ENCODE measurements at places on chromosomes 6 and 20.

GRCh38 chr6:40397287-40398033, 189.7 kb downstream of the LRFN2 start:
- no peak for DNase-seq

DNA sequence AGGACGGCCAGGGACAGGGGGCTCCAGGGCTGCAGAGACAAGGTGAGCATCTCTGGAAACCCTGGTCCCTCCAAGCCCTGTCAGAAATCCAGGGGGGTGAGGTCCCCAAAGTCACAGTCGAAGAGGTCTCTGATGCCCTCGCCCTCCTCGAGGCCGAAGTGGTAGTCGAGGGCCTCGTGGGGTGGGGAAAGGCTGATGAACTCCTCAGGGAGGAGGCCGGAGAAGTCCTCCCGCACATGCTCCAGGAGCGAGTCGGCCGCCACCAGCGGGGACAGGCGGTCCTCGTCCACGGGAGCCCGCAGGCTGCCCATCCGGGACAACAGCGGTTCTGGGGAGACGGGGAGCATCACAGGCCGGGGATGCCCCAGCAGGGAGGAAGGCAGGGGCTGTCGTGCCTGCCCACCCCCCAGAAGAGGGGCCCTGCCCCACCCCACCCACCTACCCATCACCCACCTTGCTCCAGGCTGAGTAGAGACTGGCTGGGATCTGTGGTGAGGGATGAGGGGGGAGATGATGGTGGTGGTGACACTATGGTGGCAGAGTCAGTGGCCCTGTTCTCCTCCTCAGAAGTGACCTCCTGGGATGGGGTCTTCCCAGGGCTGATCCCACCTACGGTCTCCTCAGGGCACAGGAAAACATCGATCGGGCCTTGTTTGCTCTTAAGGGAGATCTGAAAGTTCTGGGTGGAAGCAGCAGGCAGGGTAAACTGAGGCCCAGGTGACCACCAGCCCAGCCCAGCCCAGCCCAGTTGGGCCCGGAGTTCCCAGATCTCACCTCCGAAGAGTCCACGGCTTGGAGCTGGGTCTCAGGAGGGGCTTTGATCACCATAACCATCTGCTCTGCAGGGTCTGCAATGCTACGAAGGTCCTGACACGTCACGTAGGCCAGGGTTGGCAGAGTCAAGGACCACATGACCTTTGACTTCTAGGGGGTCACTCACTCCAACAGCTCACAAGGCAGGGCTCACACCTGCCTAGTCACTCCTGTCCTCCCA, 2.7 kb upstream of the NECAB3 start:
- no peak for DNase-seq

DNA sequence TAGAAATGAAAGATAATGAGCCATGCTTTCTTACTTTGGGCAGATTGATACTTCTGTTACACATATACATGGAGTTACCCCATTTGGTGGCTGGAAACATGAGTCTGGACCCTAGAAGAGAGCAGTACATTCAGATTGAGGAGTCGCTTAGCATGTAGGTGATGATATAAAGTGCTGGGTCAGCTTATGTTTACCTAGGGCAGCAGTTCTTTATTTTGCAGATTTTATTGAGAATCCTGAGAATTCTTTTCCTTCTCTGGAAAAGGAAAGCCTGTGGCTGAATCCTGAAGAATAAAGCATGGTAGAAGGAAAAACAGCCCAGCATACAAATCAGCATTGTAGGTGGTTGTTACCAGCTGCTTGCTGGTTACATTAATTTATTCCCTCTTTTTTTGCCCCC, 91.2 kb downstream of the SMAP1 start:
- DNase-seq, result no peak

DNA sequence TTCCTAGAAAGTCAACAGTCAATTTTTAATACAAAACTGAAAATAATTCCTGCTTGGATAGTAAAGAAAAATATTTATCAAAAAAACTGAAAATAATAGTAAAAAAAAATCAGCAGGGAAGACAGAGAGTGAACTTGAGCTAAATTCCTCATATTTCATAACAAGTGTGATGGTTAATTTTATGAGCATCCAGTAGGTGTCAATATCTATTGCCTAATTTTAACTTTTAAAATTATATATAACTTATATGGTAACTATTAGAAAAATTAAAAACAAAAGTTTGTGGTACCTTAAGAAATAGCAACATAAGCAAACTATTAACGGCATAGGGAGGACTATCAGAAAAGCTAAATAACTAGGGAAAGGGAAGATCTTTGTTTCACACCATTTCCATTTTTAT, 2.1 kb downstream of the EPM2A start:
- DNase-seq, result no peak

DNA sequence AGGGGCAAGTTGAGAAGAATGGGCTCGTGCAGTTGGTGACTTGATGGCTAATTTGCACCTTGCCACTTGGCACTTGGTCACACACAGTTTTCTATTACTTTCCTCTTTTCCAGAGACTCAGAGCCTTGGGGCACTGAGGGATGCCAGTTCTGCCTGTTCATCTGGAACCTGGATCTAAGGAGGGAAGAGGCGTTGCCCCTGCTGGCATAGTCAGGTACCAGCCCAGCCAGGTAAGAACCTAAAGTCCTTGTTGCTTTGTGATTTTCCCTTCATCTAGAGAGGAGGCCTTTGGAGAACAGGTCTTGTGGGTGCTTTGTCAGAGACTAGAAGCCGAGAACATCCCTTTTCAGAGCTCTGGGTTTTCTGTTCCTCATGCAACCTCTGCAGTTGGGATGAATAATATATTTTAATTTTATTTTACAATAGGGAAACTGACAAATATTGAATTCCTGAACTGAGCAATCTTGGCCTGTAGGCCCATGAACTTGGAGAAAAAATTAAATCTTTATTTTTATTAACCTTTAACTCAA, 11.4 kb downstream of the SYTL3 start:
- DNase-seq, result no peak

GRCh38 chr6:138370631-138371451, 6.9 kb upstream of the SMIM28 start:
- DNase-seq, result no peak

- DNase-seq, result no peak
Measured at GRCh38 chr6:8006208-8006607, 58.0 kb downstream of the BLOC1S5 start.

DNA sequence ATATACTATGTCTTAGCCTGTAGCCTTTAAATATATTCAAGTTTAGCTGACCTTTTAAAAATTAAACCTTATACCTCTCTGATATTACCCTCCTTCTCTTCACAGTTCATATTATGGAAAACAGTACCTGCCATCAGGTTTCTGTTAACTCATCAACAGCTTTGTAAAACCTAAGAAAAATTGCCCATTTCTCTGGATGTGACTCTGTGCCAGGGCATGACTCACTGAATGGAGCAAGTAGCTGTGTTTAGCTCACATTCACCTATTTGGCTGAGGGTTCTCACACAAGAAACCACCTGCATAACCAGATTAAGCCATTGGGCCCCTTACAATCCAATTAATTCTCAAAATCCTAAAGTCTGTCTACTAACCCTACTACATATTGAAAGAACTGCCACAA, 678.8 kb upstream of the MARCKS start:
- no peak for DNase-seq

- DNase-seq, result no peak
Measured at GRCh38 chr20:17874271-17875105, 94.1 kb downstream of the SNX5 start.

DNA sequence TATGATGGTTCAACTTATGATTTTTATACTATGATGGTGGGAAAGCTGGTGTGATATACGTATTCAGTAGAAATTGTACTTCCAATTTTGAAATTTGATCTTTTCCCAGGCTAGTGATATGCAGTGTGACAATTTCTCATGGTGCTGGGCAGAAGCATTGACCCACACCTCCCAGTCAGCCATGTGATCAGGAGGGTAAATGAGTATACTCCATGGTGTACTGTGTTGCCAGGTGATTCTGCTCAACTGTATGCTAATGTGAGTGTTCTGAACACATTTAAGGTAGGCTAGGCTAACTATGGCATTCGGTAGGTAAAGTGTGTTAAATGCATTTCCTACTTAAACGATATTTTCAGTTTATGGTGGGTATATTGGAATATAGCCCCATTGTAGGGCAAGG, 19.1 kb downstream of the PTPRA start:
- no peak for DNase-seq

- no peak for DNase-seq
Measured at GRCh38 chr6:5051394-5051793, 33.7 kb upstream of the PPP1R3G start.

DNA sequence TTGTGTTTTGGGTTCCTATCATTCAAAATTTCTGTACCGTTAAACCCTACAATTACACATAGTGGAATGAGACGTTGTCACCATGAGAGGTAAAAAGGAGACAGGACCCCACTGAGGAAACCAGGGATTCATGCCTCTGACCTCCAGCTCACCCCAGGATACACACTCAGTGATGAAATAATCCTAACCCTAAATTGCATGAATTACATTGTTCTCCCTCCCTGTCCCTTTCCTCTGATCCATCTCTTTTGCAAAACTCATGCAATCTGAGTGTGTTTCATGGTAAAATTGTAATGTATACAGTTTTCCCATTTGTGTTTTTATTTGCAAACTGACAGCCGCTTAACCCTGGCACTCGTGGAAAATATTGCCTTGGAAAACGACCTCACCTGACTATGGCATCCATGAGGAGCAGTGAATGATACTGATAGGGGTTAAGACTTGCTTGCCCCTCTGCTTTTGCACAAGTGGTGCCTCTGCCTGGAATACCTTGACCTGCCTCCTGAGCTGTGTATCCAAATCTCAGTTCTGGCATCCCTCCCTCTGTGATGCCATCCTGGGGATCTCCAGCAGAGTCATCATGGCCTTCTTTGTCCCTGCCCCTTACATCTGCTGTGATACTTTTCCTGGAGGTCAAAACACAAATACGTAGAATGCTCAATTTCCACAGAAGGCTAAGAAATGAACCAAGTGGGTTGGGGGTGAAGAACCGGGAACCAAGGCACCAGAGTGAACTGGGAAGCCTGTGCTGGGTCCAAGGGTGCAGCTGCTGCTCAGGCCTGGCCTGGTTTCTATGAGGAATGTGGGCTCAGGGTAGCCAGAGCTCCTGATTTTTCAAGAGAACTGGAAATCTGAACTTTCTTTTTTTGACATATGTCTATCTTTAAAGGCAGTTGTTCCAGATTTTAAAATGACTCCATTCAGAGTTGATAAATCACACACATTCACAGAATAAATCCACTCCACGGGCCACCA, 211.6 kb upstream of the ZNF217 start:
- no peak for DNase-seq

Measured in AG09309 (cell line).